ENCODE measurements at places on chromosomes 1 and 21. TPM values are rescaled to one million over a fixed set of nuclear protein-coding genes. Genes with fewer than 3 reads are reported as not detected.
A peak's percentile ranks its signal among the peaks of the same experiment; 100 is the strongest.

- H3K36me3 ChIP-seq = no peaks in the 10 kb centered on the region
- H3K27ac ChIP-seq = no peak overlapping the region
- peaks cover 7% of the 10 kb centered on the region for H3K4me1 ChIP-seq
- no peak overlapping the region for H3K4me3 ChIP-seq
- H3K27me3 ChIP-seq = peaks cover 1% of the 10 kb centered on the region
These were observed 93.5 kb upstream of the SIM2 start for GRCh38 chr21:36605426-36605825.

GRCh38 chr1:152111515-152111968, 3.7 kb downstream of the TCHH start:
- H3K27me3 ChIP-seq = peaks cover 15% of the 10 kb centered on the region
- H3K4me3 ChIP-seq = no peak overlapping the region
- peak; percentile 55 for DNase-seq
- H3K36me3 ChIP-seq = peaks cover 4% of the 10 kb centered on the region
- no peaks in the 10 kb centered on the region for H3K4me1 ChIP-seq

DNA sequence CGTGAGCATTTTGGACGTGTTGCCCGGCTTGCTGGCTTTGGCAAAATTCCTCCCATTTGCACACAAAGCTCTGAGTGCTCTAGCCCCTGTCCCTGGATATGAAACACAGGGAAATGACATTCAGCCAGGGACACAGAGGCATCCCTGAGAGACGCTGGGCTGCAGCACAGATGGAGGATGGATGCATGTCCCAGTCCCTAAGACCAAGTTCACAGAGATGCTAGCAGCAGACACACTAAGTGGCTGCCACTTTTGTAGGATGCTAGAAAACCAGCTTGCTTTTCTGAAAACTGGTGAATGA, 12.5 kb downstream of the ACTRT2 start:
- H3K27ac ChIP-seq = no peak overlapping the region
- H3K36me3 ChIP-seq = no peaks in the 10 kb centered on the region
- peaks cover 19% of the 10 kb centered on the region for H3K4me1 ChIP-seq
- H3K4me3 ChIP-seq = no peak overlapping the region
- H3K27me3 ChIP-seq = no peaks in the 10 kb centered on the region

DNA sequence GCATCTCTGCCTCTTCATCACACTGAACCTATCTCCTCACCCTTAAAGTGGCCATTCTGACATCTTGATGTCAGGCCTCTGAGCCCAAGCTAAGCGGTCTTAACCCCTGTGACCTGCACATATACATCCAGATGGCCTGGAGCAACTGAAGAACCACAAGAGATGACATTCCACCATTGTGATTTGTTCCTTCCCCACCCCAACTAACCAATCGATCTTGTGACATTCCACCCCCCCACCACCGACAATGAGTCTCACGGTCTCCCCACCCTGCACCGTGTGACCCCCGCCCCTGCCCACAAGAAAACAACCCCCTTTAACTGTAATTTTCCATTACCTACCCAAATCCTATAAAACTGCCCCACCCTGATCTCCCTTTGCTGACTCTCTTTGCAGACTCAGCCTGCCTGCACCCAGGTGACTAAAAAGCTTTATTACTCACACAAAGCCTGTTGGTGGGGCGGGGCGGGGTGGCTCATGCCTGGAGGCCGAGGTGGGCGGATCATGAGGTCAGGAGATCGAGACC, 21.0 kb upstream of the PINK1 start:
- H3K27me3 ChIP-seq = peaks cover 3% of the 10 kb centered on the region
- no peaks in the 10 kb centered on the region for H3K36me3 ChIP-seq
- H3K4me1 ChIP-seq = peaks cover 4% of the 10 kb centered on the region
- H3K27ac ChIP-seq = no peak overlapping the region

- H3K4me3 ChIP-seq = no peak overlapping the region
- no peak for DNase-seq
- H3K36me3 ChIP-seq = no peaks in the 10 kb centered on the region
- no peaks in the 10 kb centered on the region for H3K4me1 ChIP-seq
These were observed 172.4 kb downstream of the CACNA1E start for GRCh38 chr1:181655756-181656155.

- H3K27me3 ChIP-seq = no peaks in the 10 kb centered on the region
- no peak overlapping the region for H3K4me3 ChIP-seq
- no peaks in the 10 kb centered on the region for H3K4me1 ChIP-seq
- no peak overlapping the region for H3K27ac ChIP-seq
These were observed 668.0 kb upstream of the ZP4 start for GRCh38 chr1:238558746-238559145.

GRCh38 chr1:234611225-234611846, 1.4 kb upstream of the IRF2BP2 start:
- peak overlapping the region; percentile 81 for H3K4me3 ChIP-seq
- peaks cover 32% of the 10 kb centered on the region for H3K4me1 ChIP-seq
- H3K36me3 ChIP-seq = peaks cover 25% of the 10 kb centered on the region

DNA sequence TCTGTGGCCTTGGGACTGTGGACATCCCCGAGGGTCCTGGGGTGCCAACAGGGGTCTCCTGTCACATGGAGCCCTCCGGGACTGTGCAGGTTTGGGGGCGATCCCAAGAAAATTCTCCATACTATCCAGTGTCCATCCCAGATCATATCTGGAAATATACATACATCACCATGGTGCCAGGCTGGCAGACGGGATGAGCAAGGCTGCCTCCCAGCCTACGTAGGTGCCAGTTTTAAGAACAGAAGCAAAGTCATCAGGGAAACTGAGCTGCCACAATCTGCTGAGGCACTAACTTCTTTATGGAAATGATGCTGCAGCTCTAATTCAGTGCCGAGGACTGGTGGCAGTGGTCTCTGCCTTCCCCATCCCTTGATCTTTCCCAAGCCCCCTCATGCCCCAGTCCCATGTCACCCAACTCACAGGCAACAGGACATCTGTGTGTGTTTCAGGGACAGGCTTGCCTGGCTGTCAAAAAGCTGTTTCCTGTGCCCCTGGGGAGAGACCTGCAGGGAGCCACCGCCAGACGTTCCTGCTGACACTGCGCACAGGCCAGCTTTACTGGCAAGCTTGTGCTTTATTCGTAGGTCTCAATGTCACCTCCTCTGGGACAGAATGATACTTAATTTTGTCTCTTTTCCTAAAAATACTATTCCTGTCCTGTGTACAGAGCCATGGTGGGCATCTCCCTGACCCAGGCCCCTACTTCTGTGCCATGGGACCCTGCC, 15.5 kb downstream of the TEX35 start:
- no peak overlapping the region for H3K27ac ChIP-seq
- H3K27me3 ChIP-seq = no peaks in the 10 kb centered on the region
- no peak for DNase-seq
- no peak overlapping the region for H3K4me3 ChIP-seq
- H3K36me3 ChIP-seq = no peaks in the 10 kb centered on the region

DNA sequence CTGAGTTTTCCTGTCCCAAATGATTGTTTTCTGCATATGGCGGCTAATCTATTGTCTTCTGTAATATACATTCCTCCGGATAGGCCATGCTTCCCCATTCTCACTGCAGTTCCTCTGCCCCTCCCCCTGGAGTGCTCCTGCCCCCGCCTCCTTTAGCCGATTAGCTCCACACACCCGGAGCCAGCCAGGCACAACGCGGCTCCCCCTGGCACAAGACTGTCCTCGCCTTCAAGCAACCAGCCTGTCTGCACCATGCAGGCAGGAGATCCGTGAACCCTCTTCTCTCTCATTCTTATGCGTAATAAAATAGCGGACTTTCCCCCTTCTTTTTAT, 18.0 kb downstream of the SERTAD4 start:
- no peak overlapping the region for H3K27ac ChIP-seq
- peaks cover 24% of the 10 kb centered on the region for H3K4me1 ChIP-seq
- peaks cover 65% of the 10 kb centered on the region for H3K27me3 ChIP-seq
- no peaks in the 10 kb centered on the region for H3K36me3 ChIP-seq

DNA sequence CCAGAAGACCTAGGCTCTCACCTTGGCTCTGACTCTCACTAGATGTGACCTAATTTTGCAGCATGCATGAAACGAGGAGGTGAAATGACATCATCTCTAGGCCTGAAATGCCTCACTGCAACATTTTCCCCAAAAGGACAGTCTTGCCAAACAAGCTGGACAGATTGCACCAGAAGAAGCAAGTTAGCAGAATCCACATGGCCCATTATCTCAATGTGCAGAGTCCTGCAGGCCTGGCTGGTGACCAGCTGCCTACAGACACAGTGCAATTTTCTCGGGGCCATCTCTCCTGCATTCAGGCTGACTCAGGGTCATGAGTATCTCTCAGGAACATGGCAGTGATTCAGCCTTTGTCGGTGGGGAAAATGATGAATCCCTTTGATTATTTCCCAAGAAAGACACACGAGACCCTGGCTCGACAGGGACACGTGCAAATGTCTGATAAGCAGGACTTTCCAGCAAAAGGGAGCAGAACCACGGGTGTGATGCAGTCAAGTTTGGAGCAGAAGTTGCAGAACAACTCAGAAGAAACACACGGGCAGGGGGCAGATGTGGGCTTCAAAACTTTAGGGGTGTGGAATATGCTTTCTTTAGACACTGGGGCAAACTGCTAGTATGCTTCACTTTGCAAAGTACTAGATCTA, 38.7 kb downstream of the TRIM67 start:
- no peak for DNase-seq
- H3K36me3 ChIP-seq = no peaks in the 10 kb centered on the region
- peaks cover 11% of the 10 kb centered on the region for H3K4me1 ChIP-seq
- H3K4me3 ChIP-seq = no peak overlapping the region
- H3K27me3 ChIP-seq = peaks cover 5% of the 10 kb centered on the region

GRCh38 chr1:162626761-162627160, 5.5 kb upstream of the DDR2 start:
- no peak overlapping the region for H3K4me3 ChIP-seq
- no peaks in the 10 kb centered on the region for H3K36me3 ChIP-seq
- H3K27me3 ChIP-seq = peaks cover 7% of the 10 kb centered on the region
- H3K27ac ChIP-seq = no peak overlapping the region

The FCRL1 gene
- total RNA-seq = not detected

The AMIGO1 gene
- 2.2 TPM for total RNA-seq

All from activated CD4-positive, alpha-beta memory T cell treated with anti-CD3 and anti-CD28 coated beads for 36 hours (primary cell).